ENCODE measurements at places on chromosomes 1 and 21. TPM values are rescaled to one million over a fixed set of nuclear protein-coding genes. Genes with fewer than 3 reads are reported as not detected.
A peak's percentile ranks its signal among the peaks of the same experiment; 100 is the strongest.

The ACTL8 gene
- total RNA-seq = not detected

The RHD gene
- not detected for total RNA-seq

The ASCL5 gene
- total RNA-seq = not detected

The KRTAP7-1 gene
- total RNA-seq = not detected

The TNFSF18 gene
- not detected for total RNA-seq

The IQGAP3 gene
- 15.1 TPM for total RNA-seq

The TIAM1 gene
- 4.1 TPM for total RNA-seq

The UMODL1 gene
- not detected for total RNA-seq

GRCh38 chr1:18148461-18148860 lies 40.9 kb downstream of the IGSF21 start:
- DNase-seq = no peak
- H3K36me3 ChIP-seq = no peaks in the 10 kb centered on the region
- no peak overlapping the region for H3K4me3 ChIP-seq
- no peaks in the 10 kb centered on the region for H3K4me1 ChIP-seq
- peaks cover 9% of the 10 kb centered on the region for H3K27me3 ChIP-seq
- no peak overlapping the region for H3K27ac ChIP-seq

DNA sequence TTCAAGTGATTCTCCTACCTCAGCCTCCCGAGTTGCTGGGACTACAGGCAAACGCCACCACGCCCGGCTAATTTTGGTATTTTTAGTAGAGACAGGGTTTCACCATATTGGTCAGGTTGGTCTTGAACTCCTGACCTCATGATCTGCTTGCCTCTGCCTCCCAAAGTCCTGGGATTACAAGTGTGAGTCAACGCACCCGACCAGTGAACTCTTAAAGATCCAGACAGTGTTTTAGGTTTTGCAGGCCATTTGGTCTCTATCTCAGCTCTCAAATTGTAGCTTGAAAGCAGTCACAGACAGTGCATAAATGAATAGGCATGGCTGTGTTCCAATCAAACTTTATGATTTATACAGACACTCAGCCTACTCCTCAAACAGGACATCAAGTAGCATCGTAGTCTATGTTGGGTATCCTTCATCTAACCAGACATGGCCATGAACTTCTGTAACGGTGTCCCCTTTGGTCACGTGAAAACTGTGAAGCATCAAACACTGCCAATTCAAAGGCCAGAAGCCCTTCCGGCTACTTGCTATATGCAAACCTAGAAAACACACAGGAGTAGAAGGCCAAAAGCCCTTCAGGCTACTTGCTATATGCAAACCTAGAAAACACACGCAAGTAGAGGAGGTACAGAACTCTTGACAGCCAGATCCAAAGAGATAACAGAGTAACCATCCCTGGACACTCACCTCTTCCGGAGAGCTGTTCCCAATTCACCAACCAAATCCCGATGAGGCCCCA lies 3.1 kb downstream of the FUCA1 start:
- no peak for DNase-seq
- no peaks in the 10 kb centered on the region for H3K27me3 ChIP-seq
- peaks cover 38% of the 10 kb centered on the region for H3K4me1 ChIP-seq
- H3K27ac ChIP-seq = no peak overlapping the region
- no peak overlapping the region for H3K4me3 ChIP-seq

GRCh38 chr1:22533244-22533895 lies 29.9 kb upstream of the EPHA8 start:
- H3K27me3 ChIP-seq = no peaks in the 10 kb centered on the region
- no peak for DNase-seq
- H3K27ac ChIP-seq = no peak overlapping the region
- no peak overlapping the region for H3K4me3 ChIP-seq

DNA sequence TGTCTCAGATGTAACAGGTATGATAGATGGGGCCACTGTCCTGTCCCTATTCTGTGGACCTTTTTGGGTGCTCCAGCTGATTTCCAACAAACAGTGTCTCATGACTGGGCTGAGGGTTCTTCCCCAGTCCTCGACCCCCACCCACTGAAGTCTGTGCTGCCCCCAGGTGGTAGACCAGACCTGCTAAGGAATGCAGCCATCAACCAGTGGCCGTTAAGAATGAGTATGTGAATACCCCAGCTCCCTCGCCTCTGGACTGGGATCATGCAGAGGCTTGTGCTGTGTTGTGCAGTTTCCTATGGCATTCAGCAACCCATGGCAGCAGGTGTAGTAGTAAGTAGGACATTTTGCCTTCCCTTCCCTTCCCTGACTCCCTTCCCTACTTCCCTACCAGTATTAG lies 183.1 kb upstream of the KAZN start:
- no peaks in the 10 kb centered on the region for H3K27me3 ChIP-seq
- no peaks in the 10 kb centered on the region for H3K36me3 ChIP-seq
- H3K4me1 ChIP-seq = no peaks in the 10 kb centered on the region

- H3K27ac ChIP-seq = no peak overlapping the region
- H3K27me3 ChIP-seq = no peaks in the 10 kb centered on the region
These were observed 2.1 kb downstream of the TTC39A start for GRCh38 chr1:51328279-51328678.

DNA sequence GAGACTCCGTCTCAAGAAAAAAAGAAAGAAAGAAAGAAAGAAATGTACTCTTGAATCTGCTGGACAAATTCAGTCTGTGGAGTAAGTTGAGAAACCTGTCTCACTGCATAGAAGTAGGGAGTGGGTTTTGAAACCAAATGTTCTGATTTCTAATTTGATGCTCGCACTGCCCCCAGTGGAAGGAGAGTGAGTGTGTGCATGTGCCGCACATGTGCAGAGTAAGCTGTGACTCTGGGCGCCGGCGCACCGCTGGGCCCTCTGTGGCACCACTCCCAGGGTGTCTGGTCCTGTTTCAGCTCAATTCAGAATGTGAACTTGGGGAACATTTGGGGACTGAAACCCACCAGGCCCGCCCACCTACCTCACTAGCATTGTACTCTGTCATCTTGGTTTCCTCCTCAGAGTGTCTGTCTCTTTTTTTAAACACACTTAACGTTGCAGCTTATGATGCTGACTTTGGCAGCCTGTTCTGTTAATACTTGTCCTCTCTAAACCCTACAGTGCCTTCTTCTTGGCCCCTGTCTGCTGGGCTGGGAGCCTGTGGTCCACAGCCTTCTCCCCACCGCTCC lies 104.6 kb downstream of the CACNA1E start:
- H3K36me3 ChIP-seq = no peaks in the 10 kb centered on the region
- H3K4me3 ChIP-seq = no peak overlapping the region
- no peaks in the 10 kb centered on the region for H3K27me3 ChIP-seq
- no peaks in the 10 kb centered on the region for H3K4me1 ChIP-seq
- H3K27ac ChIP-seq = no peak overlapping the region

DNA sequence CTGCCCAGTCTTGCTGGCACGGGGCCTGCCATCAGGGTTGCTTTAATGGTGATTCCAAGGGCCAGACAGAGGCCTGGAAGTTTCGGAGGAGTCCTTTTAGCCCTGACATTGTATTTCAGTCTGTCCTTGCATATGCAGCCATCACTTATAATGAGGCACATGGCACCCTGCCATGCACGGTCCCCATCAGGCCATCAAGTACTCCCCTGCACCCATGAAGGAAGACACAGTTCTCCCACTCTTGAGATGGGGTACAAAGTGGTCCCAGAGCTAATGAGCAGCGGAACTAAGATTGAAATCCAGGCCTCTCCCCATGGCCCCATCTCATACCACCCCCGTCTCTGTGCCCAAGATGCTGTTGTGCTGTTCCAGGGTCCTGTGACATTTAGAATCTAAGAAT lies 596.6 kb downstream of the PTPRU start:
- H3K4me1 ChIP-seq = no peaks in the 10 kb centered on the region
- DNase-seq = peak; percentile 17
- H3K27ac ChIP-seq = no peak overlapping the region
- no peak overlapping the region for H3K4me3 ChIP-seq
- peaks cover 5% of the 10 kb centered on the region for H3K27me3 ChIP-seq

- no peaks in the 10 kb centered on the region for H3K4me1 ChIP-seq
- H3K36me3 ChIP-seq = no peaks in the 10 kb centered on the region
- DNase-seq = no peak
- H3K27me3 ChIP-seq = no peaks in the 10 kb centered on the region
These were observed 57.5 kb downstream of the ERG start for GRCh38 chr21:38440746-38441145.

DNA sequence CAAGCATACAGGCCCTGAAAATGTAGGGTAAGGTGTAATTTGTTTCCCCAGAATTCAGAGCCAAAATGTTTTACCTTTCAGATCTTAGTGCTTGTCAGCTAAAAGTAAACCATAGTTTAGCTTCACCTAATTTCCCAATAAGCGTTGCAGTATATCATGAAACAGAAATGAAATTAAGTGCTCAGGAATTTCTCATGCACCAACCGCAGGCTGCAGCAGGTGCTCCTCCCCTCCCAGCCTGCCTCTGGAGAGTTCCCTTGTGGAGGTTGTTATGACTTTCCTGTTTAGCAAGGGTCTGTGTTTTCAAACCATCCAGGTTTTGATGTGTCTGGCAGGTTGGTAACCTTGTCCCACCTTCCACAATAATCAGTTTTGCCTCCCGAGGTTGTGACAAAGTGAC lies 118.5 kb downstream of the HLX start:
- no peak overlapping the region for H3K4me3 ChIP-seq
- H3K4me1 ChIP-seq = no peaks in the 10 kb centered on the region
- DNase-seq = no peak

DNA sequence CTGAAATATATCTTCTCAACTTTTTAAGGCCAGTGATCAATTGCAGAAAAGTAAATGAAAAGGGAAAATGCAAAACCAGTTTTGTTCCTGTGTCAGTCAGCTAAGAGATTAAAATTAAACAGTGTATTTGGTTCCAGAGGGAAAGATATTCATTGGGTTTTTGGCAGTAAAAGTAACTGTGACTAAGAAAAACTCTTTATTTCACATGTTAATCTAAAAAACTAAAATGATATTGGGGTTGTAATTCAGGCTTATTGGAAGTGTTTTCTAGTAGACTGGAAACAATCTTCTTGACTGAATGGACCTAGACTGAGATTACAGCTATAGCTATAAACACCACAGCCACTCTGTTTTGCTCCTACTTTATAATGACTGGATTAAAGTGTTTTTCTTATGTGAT lies 413.9 kb downstream of the ADGRL2 start:
- no peaks in the 10 kb centered on the region for H3K36me3 ChIP-seq
- no peaks in the 10 kb centered on the region for H3K27me3 ChIP-seq
- no peak overlapping the region for H3K4me3 ChIP-seq

GRCh38 chr1:6927626-6928025 lies 142.4 kb downstream of the CAMTA1 start:
- H3K4me1 ChIP-seq = no peaks in the 10 kb centered on the region
- H3K27ac ChIP-seq = no peak overlapping the region
- no peaks in the 10 kb centered on the region for H3K36me3 ChIP-seq
- no peak overlapping the region for H3K4me3 ChIP-seq
- H3K27me3 ChIP-seq = no peaks in the 10 kb centered on the region

DNA sequence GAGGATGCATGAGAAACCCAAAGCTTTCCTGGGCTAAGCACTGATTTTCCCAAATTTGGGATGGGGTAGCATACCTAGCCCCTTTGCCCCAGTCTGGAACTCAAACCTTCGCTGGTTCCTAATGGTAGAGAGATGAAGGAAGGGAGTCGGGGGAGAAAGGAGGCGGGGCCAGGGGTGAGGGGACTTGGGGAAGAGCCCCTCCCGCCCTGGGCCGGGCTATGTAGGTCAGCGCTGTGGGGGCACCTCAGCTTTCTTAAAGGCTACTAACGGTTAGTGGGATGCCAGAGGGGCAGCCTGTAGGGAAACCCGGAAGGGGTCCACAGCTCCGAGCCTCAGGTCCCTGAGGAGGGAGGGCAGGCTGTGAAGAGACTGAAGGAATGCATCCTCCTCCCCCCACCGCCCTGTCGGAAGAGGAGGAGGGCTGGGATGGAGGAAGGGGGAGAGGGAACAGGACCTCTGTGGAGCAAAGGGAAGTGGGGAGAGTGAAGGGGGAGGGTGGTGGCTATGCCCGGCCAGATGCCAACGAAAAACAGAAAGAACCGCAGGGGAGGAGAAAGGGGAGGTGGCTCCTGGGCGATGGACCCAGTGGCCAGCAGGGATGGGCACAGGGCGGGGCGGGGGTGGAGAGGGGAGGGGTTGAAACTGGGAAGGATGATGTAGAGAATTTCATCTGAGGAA lies 1.3 kb downstream of the CADM3 start:
- peaks cover 4% of the 10 kb centered on the region for H3K27me3 ChIP-seq
- no peak overlapping the region for H3K27ac ChIP-seq
- no peaks in the 10 kb centered on the region for H3K36me3 ChIP-seq
- DNase-seq = peak; percentile 50

DNA sequence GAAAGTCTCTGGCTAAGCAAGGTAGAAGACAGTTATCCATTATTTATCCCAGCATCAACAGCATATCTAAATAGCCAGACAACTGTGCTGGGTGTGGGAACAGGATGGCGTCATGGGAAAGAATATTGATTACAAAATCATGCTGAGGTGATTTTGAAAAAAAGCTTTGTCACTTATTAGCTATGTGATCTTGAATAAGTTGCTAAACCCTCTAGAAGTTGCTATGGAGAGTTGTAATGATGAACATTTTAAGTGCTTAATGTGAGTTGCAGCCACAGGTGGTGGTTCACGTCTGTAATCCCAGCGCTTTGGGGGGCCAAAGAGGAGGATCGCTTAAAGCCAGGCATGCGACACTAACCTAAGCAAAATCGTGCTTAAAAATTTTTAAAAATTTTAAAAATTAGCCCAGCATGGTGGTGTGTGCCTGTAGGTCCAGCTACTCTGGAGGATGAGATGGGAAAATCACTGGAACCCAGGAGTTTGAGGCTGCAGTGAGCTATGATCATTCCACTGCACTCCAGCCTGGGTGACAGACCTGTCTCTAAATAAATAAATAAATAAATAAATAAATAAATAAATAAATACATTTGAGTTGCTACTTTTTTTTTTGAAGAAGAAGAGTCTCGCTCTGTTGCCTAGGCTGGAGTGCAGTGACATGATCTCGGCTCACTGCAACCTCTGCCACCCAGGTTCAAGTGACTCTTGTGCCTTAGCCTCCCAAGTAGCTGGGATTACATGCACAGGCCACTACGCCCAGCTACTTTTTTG lies 33.6 kb downstream of the WNT2B start:
- no peak overlapping the region for H3K4me3 ChIP-seq
- H3K27ac ChIP-seq = no peak overlapping the region
- no peaks in the 10 kb centered on the region for H3K27me3 ChIP-seq
- DNase-seq = peak; percentile 14
- peaks cover 6% of the 10 kb centered on the region for H3K36me3 ChIP-seq
